ENCODE measurements at places on chromosomes 2 and 18.

DNA sequence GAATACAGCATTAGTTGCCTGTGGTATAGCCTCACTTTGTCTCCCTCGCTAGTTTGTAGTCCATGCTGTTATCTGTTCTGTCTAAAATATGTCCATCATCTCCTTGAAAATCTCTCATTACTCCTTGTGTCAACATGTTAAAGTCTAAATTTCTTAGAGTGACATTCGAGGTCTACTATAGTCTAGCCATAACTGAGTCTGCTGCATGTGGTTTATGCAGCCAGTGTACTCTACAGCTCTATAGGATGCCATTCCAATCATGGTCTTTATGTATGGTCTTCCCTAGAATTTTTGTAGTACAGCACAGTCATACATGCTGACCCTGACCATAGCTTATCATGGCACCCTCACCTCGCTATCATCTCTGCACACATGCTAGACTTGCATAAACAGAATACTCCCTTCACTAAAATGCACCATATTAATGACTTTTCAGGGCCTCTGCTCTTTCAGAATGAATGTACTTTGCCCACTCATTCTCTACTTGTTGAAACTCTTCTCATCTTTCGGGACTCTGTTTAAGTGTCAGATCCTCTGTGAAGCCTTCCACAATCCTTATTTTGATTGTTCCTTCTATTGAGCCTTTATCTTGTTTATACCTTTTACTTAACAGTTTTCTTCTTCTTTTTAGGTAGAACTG is 12.8 kb downstream of the TANK start:
- no peak for DNase-seq

- no peak for DNase-seq
Measured at GRCh38 chr18:44895176-44895798, 214.6 kb downstream of the SETBP1 start.

DNA sequence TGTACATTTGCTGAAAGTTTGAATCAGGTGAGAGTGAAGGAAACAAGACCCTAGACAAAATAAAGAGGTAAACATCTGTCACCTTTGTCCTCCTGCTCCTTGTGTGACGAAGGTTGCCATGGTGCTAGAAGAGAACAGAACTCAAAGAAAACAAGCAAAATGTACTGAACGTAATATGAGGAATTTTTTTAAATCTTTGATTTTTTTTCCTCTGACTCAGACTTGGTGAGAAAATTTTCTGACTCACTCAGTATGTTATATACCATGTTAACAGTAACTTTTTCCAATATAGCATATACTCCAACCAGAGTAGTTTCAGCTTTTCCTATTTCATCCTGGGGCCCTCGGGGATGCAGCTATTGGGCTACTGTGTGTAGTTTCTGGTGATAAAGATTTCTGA is 2114.6 kb upstream of the PIK3C3 start:
- DNase-seq: no peak

- no peak for DNase-seq
Measured at GRCh38 chr2:195663007-195663406, 6.0 kb downstream of the SLC39A10 start.

DNA sequence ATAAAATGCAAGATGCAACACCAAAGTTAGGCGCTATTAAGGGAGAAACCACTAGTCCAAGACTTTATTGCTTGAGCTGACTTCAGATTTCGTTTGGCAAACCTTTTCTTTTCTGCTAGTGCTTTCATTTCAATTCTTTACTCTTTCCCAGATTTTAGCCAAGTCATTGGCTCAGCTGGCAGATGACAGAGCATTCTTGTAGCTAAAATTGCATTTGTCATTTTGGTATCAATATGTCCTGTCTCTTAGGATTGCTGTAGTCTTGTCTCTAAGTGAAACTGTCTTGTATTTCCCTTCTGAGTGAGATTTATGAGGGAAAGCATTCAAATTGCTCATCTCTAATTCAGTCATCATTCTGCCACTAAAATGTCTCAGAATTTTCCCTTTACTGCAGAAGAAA is 335.1 kb downstream of the METTL4 start:
- no peak for DNase-seq

DNA sequence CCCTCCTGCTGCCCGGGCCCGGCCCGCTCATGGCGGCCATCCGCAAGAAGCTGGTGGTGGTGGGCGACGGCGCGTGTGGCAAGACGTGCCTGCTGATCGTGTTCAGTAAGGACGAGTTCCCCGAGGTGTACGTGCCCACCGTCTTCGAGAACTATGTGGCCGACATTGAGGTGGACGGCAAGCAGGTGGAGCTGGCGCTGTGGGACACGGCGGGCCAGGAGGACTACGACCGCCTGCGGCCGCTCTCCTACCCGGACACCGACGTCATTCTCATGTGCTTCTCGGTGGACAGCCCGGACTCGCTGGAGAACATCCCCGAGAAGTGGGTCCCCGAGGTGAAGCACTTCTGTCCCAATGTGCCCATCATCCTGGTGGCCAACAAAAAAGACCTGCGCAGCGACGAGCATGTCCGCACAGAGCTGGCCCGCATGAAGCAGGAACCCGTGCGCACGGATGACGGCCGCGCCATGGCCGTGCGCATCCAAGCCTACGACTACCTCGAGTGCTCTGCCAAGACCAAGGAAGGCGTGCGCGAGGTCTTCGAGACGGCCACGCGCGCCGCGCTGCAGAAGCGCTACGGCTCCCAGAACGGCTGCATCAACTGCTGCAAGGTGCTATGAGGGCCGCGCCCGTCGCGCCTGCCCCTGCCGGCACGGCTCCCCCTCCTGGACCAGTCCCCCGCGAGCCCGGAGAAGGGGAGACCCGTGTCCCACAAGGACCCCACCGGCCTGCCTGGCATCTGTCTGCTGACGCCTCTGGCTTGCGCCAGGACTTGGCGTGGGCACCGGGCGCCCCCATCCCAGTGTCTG is 767 bp downstream of the RHOB start:
- DNase-seq: no peak

- no peak for DNase-seq
Measured at GRCh38 chr2:55025627-55026026, 24.6 kb downstream of the RTN4 start.

GRCh38 chr2:133444465-133444864 is 123.8 kb downstream of the NCKAP5 start:
- DNase-seq: no peak

GRCh38 chr18:76592981-76593381 is 97.9 kb upstream of the ZNF516 start:
- no peak for DNase-seq

- no peak for DNase-seq
Measured at GRCh38 chr18:3391704-3392466, 58.1 kb upstream of the TGIF1 start.

- no peak for DNase-seq
Measured at GRCh38 chr2:61814539-61815160, 39.2 kb downstream of the FAM161A start.
